ENCODE measurements at places on chromosomes 2 and 18.

DNA sequence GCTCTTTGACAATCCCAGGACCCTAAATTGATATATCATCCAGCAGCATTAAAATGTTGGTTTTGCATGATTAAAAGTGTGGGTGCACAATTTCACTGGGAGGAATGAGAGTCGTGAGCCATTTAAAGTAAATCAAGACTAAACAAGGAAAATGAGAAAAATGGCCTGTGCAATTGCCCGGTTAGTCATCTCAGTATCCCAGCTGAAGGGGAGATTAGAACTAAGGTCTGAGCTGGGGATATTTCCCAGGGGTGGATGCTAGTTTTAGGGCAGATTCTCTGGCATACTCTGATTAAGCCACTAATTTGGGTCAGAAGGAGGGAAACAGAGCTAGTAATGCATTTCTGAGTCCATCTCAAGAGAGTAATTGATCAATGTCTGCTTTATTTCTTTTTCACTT lies 177.2 kb downstream of the EN1 start:
- DNase-seq: no peak

DNA sequence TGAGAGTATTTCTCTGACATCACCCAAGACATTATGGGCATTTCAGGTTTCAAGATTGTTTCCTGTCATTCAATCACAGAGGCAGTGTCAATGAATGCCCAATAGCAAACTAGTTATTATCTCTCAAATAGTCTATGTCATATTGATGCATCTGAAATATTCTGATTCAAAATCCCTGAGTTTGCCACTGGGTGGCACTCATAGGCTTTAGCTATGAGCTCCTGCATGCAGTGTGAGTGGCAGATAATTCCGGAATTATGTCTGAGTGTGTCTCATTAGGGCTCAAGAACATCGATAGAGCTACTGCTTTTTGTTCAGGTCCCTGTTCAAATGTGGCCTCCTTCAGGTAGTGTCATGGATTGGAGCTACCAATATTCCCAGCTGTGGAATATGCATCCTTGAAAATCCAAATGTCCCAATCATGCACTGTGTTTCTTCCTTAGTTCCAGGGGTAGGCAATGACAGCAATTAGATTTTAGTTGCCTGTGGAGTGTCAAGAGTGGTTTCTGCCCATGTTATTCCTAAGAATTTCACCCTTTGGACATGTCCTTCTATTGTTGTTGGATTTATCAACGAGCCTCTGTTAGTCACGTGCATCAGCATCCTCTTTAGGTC lies 7.8 kb upstream of the OR6B3 start:
- DNase-seq: peak; percentile 12

- DNase-seq: no peak
Measured at GRCh38 chr18:2197946-2198345, 373.4 kb downstream of the METTL4 start.

DNA sequence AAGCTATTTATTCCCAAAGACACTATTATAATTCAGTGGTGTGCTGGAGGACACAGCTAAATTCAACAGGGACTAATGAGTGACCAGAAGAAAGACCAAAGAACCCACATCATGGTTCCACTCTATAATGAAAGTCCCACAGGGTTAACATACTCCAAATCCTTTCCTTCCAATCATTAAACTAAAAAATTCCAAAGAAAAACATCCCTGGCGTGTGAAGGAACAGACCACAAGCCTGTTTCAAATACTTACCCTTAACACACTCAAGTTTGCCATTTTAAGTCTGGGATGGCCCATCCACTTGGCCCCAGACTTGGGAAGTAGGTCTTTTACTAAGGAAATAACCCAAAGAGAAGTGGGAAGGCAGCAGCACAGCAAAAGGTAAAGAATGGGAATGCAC lies 150.1 kb upstream of the CCDC150 start:
- no peak for DNase-seq

DNA sequence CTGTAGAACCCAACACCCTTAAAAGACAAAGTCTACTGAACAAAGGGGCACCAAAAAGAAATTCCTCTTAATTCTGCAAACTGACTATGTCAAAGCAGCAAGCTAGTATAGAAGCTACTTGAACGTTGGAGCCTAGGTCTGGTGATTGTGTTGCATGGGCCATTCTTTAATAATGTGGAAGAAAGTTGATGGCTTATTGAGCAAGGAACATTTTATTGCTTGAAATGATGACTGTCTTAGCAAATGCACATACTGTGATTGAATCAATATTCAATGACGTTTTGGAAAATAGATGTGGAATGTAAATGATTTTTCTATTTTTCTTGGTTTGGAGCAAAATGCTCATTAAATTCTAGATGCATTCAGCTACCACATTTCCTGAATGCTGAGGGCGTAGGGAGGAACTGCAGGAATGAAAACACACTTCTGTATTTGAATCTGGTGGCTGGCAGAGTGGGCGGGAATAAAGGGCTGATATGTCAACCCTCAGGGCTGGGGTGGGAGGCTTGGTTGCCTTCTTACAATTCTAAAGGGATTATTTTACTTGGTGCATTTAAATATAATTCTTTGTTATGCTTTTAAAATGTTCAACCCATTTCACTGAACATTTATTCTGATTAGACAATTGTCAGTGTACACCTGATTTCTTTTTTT lies 26.5 kb downstream of the MYO3B start:
- DNase-seq: no peak

DNA sequence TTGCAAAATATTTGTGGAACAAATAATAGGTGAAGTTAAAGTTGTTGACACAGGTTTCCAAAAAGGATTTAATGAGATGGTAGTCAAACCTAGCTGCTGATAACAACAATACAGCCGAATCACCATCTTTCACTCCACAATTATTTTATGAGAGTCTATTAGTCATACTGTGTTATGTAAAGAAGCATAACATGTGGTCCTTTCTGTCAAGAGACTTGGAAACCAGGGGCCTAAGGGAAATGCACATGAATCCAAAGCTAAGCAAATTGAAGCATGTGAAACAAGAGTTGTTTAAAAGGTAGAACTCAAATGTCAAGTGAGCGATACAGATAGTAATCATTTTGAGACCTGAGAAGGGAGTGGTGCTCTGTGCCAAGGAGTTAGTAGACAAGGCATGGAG lies 16.0 kb downstream of the CD28 start:
- no peak for DNase-seq

- DNase-seq: no peak
Measured at GRCh38 chr2:74464406-74464805, 776 bp downstream of the MOGS start.

GRCh38 chr18:10470429-10470828 lies 16.0 kb downstream of the APCDD1 start:
- DNase-seq: no peak

- no peak for DNase-seq
Measured at GRCh38 chr2:60840880-60841279, 40.5 kb upstream of the REL start.

- no peak for DNase-seq
Measured at GRCh38 chr2:220574038-220574437, 946.6 kb downstream of the SLC4A3 start.
